ENCODE measurements at places on chromosomes 2 and 18.

DNA sequence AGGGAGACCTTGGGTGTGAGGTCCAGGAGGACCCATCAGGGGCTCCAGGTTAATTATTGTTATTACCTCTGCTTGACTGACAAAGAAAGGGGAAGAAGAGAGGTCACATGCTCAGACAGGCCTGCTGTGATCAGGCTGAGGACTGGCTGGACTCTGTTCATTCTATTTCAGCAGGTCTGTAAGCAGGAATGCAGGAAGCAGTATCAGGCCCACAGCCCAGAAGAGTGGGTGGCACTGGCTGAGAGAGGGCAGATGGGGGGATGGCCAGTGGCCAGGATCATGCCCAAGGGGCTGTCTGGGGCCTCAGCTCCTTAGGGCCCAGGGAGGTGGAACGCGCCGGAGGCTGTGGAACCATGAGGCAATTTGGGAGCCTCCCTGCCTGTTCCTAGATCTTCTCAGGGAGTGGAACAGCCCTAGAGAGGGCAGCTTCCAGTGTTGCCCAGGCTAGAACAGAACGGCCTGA, 43.7 kb upstream of the ZBTB7C start:
- no peak for DNase-seq

GRCh38 chr2:178403671-178404306, 47.2 kb downstream of the PRKRA start:
- no peak for DNase-seq

- no peak for DNase-seq
Observed at GRCh38 chr2:232476791-232477190, 10.8 kb downstream of the ECEL1 start.

DNA sequence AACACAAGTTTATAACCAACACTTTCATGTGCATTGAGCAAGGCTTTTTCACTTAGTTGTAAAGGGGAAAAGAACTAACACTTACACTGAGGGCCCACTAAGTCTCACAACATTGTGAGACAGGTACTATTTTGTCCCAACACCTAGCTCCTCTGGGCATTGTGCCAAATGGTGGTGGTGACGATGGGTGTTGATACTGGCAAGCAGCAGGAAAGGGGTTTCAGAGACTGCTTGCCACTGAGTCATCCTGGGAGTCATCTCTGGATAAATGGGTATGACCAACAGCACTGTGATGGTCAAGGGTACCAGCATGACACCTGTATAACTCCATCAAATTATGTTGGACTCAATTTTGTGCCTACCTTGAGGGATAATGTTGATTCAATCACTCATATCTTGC, 138.8 kb upstream of the ITGA6 start:
- no peak for DNase-seq
